MM.1S (cell line): ENCODE measurements at places on chromosomes 4 and X.

DNA sequence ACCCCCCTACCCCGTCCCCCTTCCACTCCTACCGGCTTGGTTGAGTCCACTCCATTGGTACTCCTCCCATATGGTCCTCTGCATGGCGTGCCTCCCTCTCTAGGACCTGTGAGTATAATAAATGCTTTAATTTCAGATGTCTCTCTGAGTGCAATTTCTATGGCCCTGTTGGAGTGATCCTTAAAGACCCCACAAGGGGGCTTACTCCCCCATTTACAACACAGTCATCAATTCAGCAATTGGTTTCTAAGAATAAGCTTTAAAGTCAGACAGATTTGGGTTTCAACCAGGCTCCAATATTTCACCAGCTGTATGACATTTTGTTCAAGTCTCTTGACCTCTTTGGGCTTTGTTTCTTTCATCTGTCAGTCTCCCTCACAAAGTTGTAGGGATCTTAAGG is 38.7 kb downstream of the TFDP3 start:
- H3K4me1 ChIP-seq: no peaks in the 10 kb centered on the region
- H3K27ac ChIP-seq: no peak overlapping the region
- no peaks in the 10 kb centered on the region for H3K36me3 ChIP-seq

DNA sequence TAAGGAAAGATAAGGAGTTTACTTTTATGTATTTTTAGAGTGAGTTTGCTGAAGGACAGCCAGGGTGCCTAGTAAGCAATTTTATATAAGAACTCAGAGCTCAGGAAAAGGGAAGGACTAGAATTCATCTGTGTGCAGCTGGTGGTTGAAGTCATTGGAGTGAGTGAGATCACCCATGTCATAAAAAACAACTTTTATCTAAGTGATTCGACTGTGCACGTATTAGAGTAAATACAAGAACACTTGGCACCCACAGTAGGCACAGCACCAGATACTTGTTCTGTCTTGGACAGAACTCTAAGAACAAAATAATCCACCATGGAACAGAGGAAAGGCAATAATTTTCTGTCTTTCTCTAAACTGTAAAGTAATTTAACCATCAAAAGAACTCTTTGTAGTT is 31.6 kb downstream of the SYNPO2 start:
- H3K36me3 ChIP-seq: no peaks in the 10 kb centered on the region
- no peak overlapping the region for H3K27ac ChIP-seq
- H3K4me1 ChIP-seq: no peaks in the 10 kb centered on the region
- no peak for DNase-seq
- H3K4me3 ChIP-seq: no peak overlapping the region

- no peak overlapping the region for H3K4me3 ChIP-seq
- no peaks in the 10 kb centered on the region for H3K4me1 ChIP-seq
- no peak for DNase-seq
- no peaks in the 10 kb centered on the region for H3K36me3 ChIP-seq
- no peaks in the 10 kb centered on the region for H3K27me3 ChIP-seq
Observed at GRCh38 chr4:5524446-5525299, 183.7 kb downstream of the EVC2 start.

- H3K4me1 ChIP-seq: no peaks in the 10 kb centered on the region
- H3K4me3 ChIP-seq: no peak overlapping the region
- H3K27ac ChIP-seq: no peak overlapping the region
Observed at GRCh38 chrX:13059637-13060499, 15.4 kb upstream of the FAM9C start.

GRCh38 chr4:151484396-151485102 is 75.6 kb downstream of the FHIP1A start:
- H3K36me3 ChIP-seq: no peaks in the 10 kb centered on the region
- no peak for DNase-seq
- H3K4me3 ChIP-seq: no peak overlapping the region
- no peak overlapping the region for H3K27ac ChIP-seq
- no peaks in the 10 kb centered on the region for H3K4me1 ChIP-seq

DNA sequence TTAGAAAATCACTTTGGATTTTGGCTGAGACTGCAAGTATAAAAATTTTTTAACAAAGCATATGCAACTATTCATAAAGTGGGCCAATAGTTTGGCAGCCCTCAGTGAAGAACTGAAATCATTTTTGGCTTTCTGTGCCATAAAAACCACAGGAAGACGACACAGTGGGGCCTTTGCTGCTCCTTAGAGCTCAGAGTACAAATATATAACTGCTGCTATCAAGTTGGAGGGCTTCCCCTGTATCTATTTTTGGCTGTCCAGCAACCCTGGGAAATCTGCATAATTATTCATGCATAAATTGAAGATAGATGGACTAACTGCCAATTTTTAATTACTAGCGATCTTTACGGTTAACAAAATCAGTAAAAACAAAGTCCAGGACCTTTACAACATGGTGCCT is 51.5 kb upstream of the FTHL17 start:
- no peak overlapping the region for H3K27ac ChIP-seq
- no peaks in the 10 kb centered on the region for H3K4me1 ChIP-seq
- no peaks in the 10 kb centered on the region for H3K27me3 ChIP-seq
- no peak overlapping the region for H3K4me3 ChIP-seq
- H3K36me3 ChIP-seq: no peaks in the 10 kb centered on the region

- no peak for DNase-seq
- H3K4me1 ChIP-seq: no peaks in the 10 kb centered on the region
- no peaks in the 10 kb centered on the region for H3K27me3 ChIP-seq
- H3K36me3 ChIP-seq: no peaks in the 10 kb centered on the region
- no peak overlapping the region for H3K27ac ChIP-seq
- H3K4me3 ChIP-seq: no peak overlapping the region
Observed at GRCh38 chr4:154348657-154349056, 142.9 kb downstream of the DCHS2 start.

DNA sequence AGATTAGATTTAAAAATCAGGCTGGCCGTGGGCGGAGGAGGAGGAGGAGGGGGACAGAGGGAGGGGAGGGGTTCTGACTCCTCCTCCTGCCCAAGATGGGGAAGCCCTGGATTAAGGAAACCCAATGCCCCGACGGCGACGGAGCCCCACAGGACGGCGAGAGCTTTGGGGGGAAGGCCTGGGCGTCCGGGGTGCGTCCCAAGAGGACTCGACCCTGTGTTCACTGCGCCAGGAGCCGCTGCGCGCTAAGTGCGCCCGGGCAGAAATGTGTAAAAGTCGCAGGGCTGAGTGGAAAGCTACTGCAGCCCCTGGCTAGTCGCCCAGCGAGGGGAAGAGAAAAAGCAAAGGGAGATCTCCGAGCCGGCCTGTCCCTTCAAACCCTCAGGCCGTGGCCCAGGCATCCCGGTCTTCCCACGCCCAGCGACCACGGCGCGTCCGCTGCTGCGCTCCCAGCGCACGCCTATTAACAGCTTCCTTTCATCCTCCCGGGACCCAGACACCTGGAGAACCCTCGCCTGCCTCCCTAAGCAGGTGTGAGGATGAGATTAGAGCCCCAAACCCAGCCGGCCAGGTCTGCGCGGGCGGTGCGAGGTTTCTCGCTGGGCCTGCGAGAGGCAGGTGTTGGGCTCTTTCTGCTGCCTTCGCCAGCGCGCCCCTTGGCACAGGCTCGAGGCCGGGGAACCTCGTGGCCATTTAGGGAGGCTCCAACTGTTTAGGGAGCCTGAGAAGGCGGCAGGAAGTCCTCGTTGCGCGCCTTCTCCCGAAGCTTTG is 1.4 kb upstream of the RPS6KA3 start:
- no peaks in the 10 kb centered on the region for H3K36me3 ChIP-seq
- no peak overlapping the region for H3K27ac ChIP-seq
- no peak for DNase-seq
- H3K27me3 ChIP-seq: no peaks in the 10 kb centered on the region
- peaks cover 10% of the 10 kb centered on the region; the same call in 1 of the 2 replicates for H3K4me1 ChIP-seq

- no peak overlapping the region for H3K4me3 ChIP-seq
- no peaks in the 10 kb centered on the region for H3K27me3 ChIP-seq
- peaks cover 26% of the 10 kb centered on the region for H3K4me1 ChIP-seq
- peak overlapping the region; percentile 63; the same call in 1 of the 2 replicates for H3K27ac ChIP-seq
- no peaks in the 10 kb centered on the region for H3K36me3 ChIP-seq
- peak; percentile 59 for DNase-seq
Observed at GRCh38 chr4:76640353-76640910, 205.4 kb downstream of the SHROOM3 start.

DNA sequence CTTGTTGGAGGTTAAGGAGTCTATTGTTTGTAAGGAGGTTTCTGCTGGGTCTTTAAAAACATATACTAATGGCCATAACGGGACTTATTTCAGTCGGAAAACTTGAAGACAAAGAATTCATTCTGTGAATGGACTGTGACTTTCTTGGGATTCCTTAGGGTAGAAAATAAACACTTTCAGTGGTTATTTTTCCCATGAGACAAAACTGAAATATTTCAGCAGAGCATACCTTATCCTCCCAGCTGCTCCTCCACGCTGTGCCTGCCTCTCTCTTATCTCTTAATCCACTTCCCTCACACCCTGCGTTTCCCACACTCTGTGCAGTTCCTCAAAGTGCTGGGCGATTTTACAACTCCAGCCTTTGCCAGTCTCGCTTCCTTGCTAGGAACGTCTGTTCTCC is 47.1 kb upstream of the SORBS2 start:
- H3K36me3 ChIP-seq: no peaks in the 10 kb centered on the region
- no peaks in the 10 kb centered on the region for H3K4me1 ChIP-seq
- no peak overlapping the region for H3K4me3 ChIP-seq
- no peak overlapping the region for H3K27ac ChIP-seq

DNA sequence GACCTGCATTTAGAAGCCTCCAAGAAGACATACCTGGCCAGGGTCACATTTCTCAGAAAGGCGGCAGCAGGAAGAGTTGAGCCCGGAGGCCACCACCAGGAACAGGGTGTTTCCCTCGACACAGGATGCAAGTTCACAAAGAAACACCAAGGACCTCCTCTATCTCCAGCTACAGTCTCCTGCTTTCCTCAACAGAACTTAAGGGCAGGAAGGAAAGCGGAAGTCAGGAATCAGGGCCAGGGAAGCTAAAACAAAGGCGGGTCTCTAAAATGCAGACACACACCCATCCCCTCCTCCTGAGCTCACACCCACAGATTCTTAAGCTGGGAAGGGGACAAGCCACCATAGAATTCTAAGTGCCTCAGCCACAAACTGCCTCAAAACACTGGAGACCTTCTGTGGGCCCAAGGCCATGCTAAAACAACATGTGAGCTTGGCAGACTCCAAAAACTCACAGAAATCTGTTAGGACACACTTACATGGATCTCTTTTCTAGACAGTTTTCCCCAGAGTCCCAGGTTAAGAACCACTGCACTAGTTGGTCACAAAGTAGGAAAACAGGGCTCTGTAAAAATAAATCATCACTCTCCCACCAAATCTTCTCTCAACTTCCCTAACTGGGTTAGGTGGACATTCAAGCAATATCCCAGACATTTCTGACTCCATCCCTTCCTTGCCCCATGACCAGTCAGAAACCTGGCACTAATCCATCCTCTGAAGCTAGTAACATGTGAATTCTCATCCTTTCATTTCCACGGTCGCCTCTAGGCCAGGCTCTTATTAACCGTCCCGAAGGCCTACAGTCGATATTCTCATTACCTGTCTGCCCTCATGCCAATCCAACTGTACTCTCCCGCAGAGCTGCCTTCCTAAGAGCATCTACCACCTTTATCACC is 163.2 kb downstream of the APBB2 start:
- DNase-seq: no peak
- no peak overlapping the region for H3K4me3 ChIP-seq
- no peaks in the 10 kb centered on the region for H3K27me3 ChIP-seq

DNA sequence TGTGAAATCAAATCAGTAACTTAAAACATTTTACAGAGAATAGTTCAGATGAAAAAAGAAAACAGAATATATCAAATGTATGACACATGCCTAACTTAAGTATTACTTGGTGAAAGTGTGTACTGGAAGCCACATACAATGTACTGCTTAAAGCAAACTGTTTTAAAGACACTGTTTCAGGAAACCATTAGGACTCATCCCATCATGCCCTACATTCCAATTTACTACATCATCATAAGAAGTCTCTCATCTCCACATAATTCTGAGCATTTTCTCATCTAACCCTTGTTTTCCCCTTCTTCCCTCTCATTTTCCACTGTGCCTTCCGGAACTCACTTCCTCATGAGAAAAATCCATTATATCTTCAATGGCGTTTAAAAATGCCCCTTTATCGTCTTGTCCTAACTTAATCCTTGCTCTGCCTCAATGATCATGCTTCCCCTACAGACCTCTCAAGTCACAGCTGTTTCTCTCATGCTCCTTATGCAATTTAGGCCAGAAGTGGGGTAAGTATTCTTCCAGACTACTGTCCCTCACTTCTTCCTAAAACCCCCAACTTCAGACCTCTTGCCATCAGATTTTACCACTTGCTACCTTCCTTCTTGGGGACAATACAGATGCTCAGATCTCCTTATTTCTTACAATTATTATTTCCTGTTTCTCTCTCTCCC is 26.8 kb upstream of the FGF5 start:
- no peak overlapping the region for H3K27ac ChIP-seq
- no peaks in the 10 kb centered on the region for H3K36me3 ChIP-seq
- H3K4me3 ChIP-seq: no peak overlapping the region
